ENCODE measurements at places on chromosomes 1 and 21.
A peak's percentile ranks its signal among the peaks of the same experiment; 100 is the strongest.

DNA sequence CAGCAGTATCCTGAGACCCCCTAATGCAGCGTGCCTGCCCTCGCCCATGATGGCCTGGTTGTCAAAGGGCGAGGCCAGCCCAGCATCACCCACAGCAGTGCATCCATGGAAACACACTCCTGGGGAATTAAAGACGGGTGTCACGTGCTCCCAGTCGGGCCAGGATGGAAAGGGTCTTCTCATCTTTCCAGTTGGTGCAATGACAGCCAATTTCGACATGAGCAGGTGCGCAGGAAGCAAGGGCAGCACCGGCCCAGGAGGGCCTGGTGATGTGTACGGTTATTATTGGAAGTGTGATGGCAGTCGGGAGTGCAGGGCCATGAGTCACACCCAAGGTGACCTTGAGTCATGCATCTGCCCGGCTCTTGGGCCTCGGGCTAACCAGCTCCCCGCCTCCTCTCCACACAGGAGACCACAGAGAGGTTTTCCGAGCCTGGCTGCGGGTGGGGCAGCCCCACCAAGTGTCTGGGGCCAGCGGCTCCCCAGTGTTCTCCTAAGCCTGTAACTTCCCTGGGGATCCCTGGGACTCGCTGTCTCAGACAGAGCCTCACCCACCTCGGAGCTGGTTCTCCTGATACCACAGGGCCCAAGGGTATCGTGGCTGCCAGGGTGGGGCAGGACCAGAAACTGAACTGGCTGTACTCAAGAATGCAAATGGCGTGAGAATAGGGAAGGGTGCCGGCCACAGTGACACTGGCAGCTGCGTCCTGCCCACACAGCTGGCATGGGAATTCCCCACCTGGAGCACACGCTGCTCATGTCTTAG is 119.8 kb downstream of the SIK1 start:
- H3K27me3 ChIP-seq: no peaks in the 10 kb centered on the region
- H3K27ac ChIP-seq: no peak overlapping the region
- no peaks in the 10 kb centered on the region for H3K4me1 ChIP-seq
- no peak overlapping the region for H3K4me3 ChIP-seq
- DNase-seq: no peak

DNA sequence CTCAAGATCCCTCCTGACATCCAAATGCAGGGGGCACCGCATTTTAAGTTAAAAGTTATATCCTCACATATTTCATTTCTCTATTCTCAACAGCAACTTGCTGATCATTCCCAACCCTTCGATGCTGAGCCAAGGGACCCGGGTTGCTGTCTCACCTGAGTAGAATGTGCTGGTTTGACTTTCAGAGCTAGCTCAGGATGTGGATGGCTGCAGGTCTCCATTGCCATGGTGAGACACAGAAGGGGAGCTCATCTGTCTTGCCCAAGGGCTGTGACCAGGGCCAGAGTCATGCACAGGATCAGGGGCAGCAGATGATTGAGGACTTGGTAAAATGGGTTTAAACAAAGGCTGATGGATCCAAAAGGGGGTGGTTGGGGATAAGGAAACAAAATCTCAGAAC is 112.1 kb downstream of the HMGB4 start:
- H3K4me1 ChIP-seq: no peaks in the 10 kb centered on the region
- no peak for DNase-seq
- peaks cover 3% of the 10 kb centered on the region for H3K27me3 ChIP-seq
- no peak overlapping the region for H3K27ac ChIP-seq

DNA sequence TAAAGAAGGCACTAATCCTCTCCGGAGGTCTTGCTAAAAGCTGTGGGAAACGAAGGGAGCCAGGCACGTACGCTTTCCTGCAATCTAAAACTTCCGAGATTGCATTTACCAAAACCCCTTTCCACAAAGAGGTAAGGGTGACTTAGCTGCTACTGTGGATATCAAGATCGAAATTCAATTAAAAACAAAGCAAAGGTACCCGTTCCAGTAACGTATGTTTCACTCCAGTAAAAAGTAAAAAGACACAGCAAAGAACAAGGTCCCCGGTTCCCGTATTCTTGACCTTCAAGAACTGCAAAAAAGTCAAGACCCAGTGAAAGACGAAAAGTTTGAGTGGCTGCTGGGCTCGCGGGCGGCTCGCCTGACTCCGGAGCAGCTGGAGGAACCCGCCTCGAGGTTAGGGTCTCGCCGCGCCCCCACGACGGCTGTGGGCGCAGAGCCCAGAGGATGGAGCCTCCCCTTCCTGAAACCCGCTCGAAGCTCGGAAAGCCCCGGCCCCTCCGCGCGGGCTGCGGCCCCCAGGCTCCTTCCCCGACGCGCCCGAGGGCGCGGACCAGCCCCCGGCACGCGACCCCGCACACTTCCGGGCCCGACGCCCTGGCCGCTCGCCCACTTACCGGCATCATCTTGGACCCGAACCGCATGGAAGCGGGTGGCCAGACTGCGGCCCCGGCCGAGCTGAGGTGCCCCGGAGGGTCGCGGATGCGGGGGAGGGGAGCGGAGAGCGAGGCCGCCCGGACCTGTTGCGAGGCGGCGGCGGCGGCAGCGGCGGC is 524 bp downstream of the TP53BP2 start:
- peak overlapping the region; percentile 85 for H3K4me3 ChIP-seq
- H3K27me3 ChIP-seq: no peaks in the 10 kb centered on the region
- peak; percentile 73 for DNase-seq
- peaks cover 43% of the 10 kb centered on the region for H3K4me1 ChIP-seq
- no peaks in the 10 kb centered on the region for H3K36me3 ChIP-seq

GRCh38 chr1:90045853-90046563 is 51.1 kb downstream of the ZNF326 start:
- DNase-seq: no peak
- H3K36me3 ChIP-seq: no peaks in the 10 kb centered on the region
- H3K4me3 ChIP-seq: no peak overlapping the region
- peaks cover 2% of the 10 kb centered on the region for H3K27me3 ChIP-seq
- no peak overlapping the region for H3K27ac ChIP-seq

DNA sequence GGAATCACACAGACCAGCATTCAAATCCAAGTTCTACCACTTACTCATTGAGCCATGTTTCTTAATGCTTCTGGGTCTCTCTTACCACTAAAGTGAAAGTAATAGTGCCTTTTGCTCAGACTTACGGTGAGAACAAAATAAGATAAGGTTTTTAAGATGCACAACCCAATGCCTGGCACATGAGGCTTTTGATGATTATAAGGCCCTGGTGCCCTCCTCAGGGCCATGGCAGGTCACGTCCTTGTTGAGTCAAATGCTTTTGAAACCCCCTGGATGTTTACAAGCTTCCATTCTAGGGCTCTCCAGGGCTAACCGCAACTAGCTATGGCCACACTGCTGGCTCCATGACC is 76.0 kb downstream of the TENT5C start:
- H3K4me1 ChIP-seq: no peaks in the 10 kb centered on the region
- H3K27me3 ChIP-seq: no peaks in the 10 kb centered on the region
- H3K27ac ChIP-seq: no peak overlapping the region
- no peaks in the 10 kb centered on the region for H3K36me3 ChIP-seq

GRCh38 chr1:56062625-56063024 is 516.7 kb downstream of the PLPP3 start:
- no peaks in the 10 kb centered on the region for H3K4me1 ChIP-seq
- no peak overlapping the region for H3K4me3 ChIP-seq
- no peak overlapping the region for H3K27ac ChIP-seq

- H3K27me3 ChIP-seq: no peaks in the 10 kb centered on the region
- H3K4me1 ChIP-seq: no peaks in the 10 kb centered on the region
- no peaks in the 10 kb centered on the region for H3K36me3 ChIP-seq
- H3K27ac ChIP-seq: no peak overlapping the region
- H3K4me3 ChIP-seq: no peak overlapping the region
Measured at GRCh38 chr1:94942171-94943128, 15.5 kb upstream of the CNN3 start.

- H3K36me3 ChIP-seq: no peaks in the 10 kb centered on the region
- H3K4me3 ChIP-seq: no peak overlapping the region
- DNase-seq: no peak
- no peak overlapping the region for H3K27ac ChIP-seq
- H3K27me3 ChIP-seq: no peaks in the 10 kb centered on the region
Measured at GRCh38 chr21:38356883-38357625, 100.3 kb downstream of the KCNJ15 start.

DNA sequence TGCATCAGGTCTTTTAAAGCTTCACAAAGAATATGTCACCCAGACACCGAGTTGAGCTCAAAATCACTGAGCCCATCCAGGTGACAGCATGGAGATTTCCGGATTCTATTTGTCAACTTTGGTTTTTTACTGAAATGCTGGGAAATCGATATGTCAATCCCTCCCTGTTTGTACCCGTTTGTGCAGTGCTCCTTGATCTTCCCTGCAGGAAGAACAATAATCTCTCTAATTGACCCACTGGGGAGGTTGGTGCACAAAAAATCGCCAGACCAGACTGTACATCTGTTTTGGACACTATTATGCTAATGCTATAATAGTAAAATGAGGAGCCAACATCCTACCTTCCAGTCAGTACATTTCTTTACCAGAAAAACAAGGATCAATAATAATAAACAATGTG is 1.8 kb downstream of the BARHL2 start:
- H3K4me1 ChIP-seq: peaks cover 6% of the 10 kb centered on the region
- peaks cover 90% of the 10 kb centered on the region for H3K27me3 ChIP-seq
- H3K27ac ChIP-seq: no peak overlapping the region

GRCh38 chr1:37481289-37482003 is 7.1 kb downstream of the ZC3H12A start:
- DNase-seq: no peak
- H3K27me3 ChIP-seq: no peaks in the 10 kb centered on the region
- no peak overlapping the region for H3K4me3 ChIP-seq
- peaks cover 48% of the 10 kb centered on the region for H3K4me1 ChIP-seq
- H3K27ac ChIP-seq: no peak overlapping the region
- peaks cover 47% of the 10 kb centered on the region for H3K36me3 ChIP-seq

DNA sequence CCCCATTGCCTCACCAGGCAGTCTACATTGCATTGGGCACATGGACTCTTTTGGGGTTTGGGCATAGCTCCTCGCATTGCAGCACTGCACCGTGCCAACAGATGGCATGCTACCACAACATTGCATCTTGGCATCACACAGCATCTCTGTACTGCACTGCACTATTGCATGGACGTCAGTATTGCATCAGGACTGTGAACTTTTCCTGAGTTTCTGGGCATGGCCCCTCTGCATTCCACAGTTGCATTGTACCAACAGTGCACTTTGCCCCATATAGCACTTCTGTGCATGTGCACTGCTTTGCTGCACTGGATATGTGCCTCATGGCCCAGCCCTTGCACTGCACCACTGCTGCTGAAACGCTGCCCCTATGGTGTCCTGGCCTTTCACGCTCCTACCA is 9.6 kb downstream of the PTPRU start:
- H3K27ac ChIP-seq: no peak overlapping the region
- H3K27me3 ChIP-seq: no peaks in the 10 kb centered on the region
- no peaks in the 10 kb centered on the region for H3K36me3 ChIP-seq
- no peak for DNase-seq

GRCh38 chr1:11823366-11824137 is 17.6 kb downstream of the CLCN6 start:
- no peaks in the 10 kb centered on the region for H3K27me3 ChIP-seq
- no peaks in the 10 kb centered on the region for H3K4me1 ChIP-seq
- peaks cover 24% of the 10 kb centered on the region for H3K36me3 ChIP-seq
- no peak for DNase-seq

DNA sequence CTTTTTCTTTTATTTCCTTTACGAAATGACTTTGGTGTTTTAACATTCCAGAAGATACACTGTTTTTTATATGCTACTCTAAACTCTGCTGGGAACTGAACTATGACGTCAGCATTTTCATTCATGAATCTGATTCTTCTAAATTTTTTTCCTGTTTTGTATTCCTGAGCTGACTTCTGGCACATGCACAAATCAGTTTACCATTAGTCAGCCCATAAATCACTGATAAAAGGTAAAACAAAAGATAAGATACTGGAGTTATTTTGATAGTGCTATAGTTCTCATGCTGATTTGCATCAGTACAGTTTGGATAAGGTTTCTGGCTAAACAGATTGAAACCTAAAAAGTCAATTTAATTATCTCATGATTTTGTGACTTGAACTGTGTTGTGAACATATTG is 10.4 kb downstream of the CAMTA1 start:
- H3K27me3 ChIP-seq: no peaks in the 10 kb centered on the region
- DNase-seq: no peak
- H3K36me3 ChIP-seq: no peaks in the 10 kb centered on the region
- H3K27ac ChIP-seq: no peak overlapping the region

GRCh38 chr1:185105121-185105520 is 51.6 kb downstream of the TRMT1L start:
- H3K4me3 ChIP-seq: no peak overlapping the region
- H3K4me1 ChIP-seq: no peaks in the 10 kb centered on the region
- H3K36me3 ChIP-seq: peaks cover 5% of the 10 kb centered on the region
- no peak for DNase-seq
- no peak overlapping the region for H3K27ac ChIP-seq
- no peaks in the 10 kb centered on the region for H3K27me3 ChIP-seq

- H3K4me1 ChIP-seq: no peaks in the 10 kb centered on the region
- H3K27me3 ChIP-seq: no peaks in the 10 kb centered on the region
- no peak overlapping the region for H3K4me3 ChIP-seq
- DNase-seq: no peak
Measured at GRCh38 chr1:183052861-183053260, 29.6 kb downstream of the LAMC1 start.

DNA sequence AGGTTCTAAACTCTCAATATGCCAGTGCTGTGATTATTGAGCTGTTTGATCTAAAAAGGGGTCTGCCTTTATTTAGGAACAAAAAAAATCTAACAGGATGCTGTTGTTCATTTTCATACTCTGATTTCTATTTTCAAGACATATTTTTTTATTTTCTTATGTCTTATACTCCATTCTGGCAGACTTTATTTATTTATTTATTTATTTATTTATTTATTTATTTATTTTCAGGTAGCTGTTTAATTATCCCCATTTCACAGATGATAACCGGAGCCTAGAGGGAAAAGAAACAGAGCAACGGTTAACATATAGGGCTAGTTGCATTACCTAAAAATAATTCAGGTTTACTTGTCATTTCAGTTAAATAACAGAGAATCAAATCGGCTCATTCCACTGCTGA is 174.4 kb downstream of the CENPF start:
- H3K4me3 ChIP-seq: no peak overlapping the region
- no peak for DNase-seq
- H3K27ac ChIP-seq: no peak overlapping the region
- no peaks in the 10 kb centered on the region for H3K36me3 ChIP-seq

Data from CD8-positive, alpha-beta memory T cell (primary cell).